ENCODE measurements at places on chromosomes 7 and 10.

- peak; percentile 99 for DNase-seq
Measured at GRCh38 chr10:100364735-100365391, 17.8 kb downstream of the SCD start.

- peak; percentile 49 for DNase-seq
Measured at GRCh38 chr7:113636727-113637421, 281.9 kb downstream of the PPP1R3A start.

DNA sequence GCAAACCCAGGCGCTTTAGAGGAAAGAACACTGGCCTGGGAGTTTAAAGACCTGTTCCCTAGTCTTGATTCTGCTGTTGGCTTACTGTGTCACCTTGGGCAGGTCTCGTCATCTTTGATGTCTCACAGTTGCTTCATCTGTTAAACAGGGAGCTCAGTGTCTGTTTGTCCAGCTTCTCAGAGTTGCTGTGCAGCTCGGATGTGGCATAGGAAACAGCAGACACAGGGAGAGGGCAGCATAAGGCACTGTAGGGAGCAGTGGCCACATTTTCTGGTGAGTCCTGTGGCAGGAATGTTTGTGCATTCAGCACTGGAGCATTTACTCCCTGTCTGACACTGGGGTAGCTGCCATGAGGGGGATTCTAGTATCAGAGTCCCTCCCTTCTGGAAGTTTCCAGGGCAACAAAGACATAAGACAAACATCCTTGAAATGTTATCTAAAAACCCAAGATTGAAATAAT is 2.0 kb downstream of the REPIN1 start:
- peak; percentile 34 for DNase-seq

DNA sequence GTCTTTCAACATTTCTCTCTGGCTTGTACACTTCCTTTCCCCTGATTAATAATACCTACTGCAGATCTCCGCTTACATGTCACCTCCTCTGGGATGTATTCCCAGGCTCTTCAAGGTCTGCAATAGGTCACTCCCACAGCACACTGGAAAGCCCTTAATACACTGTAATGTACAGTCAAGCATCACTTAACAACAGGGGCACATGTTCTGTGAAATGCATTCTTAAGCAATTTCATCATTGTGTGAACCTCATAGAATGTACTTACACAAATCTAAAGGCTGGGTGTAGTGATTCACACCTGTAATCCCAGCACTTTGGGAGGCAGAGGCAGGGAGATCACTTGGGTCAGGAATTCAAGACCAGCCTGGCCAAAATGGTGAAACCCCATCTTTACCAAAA is 1.9 kb downstream of the COX15 start:
- peak; percentile 19 for DNase-seq

DNA sequence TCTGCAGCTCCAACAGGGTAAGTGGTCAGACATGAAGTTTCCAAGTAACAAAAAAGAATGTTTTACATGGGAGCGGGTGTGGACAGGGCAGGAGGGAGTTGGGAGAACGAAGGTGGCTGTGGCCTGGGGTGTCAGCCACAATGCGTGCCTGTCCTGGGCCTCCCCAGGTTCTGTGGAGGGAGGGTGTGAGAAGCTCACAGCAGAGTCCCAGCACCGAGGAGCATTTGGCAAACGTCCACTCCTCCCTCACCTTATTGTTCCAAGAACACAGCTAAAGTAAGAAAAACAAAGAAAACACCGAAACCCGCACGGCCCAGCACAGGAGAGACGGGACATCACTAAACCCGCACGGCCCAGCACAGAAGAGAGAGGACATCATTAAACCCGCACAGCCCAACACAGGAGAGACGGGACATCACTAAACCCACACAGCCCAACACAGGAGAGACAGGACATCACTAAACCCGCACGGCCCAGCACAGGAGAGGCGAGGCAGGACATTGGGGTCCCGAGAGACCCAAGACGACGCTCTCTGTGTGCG is 226.4 kb downstream of the MAD1L1 start:
- DNase-seq: no peak

DNA sequence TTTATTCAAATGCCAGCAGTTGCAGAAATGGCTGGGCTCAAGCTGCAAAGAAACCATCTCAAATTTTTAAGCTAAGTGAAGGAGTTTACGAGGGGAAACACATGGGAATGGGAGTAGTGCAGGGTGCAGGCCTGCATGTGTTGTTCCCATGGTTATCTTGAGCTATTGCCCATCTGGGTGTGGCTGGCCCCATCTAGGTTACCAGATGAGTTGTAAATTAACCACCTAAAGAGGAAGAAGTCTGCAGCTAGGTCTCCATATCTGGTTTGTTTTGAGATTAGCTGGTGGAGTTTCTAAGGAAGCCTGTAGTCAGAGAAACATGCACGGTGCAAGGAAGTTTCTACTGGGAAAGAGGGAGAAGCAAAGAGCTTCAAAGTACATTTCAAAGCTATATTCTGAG is 23.3 kb upstream of the STEAP2 start:
- DNase-seq: no peak

GRCh38 chr10:33186150-33186549 is 148.3 kb downstream of the NRP1 start:
- no peak for DNase-seq

DNA sequence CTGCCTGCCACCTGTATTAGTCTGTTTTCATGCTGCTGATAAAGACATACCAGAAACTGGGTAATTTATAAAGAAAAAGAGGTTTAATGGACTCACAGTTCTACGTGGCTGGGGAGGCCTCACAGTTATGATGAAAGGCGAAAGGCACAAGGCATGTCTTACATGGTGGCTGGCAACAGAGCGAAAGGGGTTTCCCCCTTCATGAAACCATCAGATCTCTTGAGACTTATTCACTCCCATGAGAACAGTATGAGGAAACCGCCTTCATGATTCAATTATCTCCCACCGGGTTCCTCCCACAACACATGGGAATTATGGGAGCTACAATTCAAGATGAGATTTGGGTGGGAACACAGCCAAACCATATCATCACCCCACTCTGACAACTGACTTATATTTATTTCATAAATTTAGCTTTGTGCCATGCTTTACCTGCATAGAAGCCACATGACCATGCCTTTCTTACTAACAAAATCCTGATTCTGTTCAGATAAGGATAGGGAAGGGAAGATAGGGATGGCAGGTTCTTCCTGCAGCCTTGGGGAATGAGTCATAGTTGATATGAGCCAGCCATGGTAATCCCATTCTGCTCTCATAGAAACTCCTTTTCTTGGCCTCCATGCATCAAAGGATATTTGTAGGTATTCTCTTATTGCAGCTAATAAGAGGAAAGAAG is 191.3 kb upstream of the AGK start:
- DNase-seq: peak; percentile 80

DNA sequence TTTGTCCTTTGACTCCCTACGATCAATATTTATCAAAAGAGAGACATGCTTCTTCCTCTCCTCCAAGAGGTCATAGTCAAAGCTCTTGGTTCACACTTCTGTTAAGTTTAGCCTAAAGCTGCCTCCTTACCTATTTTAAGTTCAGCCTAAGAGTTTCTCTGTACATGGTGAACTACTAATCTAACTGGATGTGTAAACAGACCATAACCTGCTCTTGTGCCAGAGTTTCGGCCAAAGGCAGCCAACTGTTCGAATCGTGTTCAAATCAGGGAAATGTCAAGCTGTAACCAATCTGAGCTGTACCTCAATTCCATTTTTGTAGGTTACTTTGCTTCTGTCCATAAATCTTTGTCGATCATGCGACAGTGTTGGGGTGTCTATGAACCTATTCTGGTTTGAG is 414.8 kb downstream of the PHTF2 start:
- DNase-seq: no peak

GRCh38 chr7:44257213-44257612 is 56.4 kb downstream of the YKT6 start:
- DNase-seq: no peak

- DNase-seq: no peak
Measured at GRCh38 chr7:3106361-3106826, 62.7 kb upstream of the CARD11 start.

DNA sequence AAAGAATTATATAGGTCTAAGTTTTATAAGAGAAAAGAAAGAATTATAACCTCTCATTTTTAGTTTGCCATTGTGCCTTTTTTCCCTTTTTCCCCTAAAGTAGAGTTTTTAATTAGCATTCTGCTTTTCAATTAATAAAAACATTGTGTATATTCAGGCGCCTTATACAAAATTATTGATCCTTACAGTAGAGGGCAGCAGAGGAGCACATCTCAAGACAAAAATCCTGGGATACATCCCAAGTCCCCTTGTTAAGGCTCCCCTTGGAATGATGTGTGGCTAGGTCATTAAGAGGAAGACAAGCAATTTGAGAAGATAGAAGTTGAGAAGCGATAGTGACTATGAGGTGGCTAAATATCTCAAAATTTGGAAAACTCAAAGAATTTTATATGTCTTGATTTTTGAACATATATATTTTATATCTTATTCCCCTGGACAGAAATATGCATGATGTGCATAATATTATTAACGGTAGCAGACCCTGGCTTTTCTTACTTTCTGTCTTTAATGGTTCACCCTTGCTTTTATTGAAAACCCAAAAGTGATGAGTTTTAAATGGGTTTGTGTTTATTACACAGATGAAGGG is 19.1 kb upstream of the TPK1 start:
- DNase-seq: peak; percentile 47

DNA sequence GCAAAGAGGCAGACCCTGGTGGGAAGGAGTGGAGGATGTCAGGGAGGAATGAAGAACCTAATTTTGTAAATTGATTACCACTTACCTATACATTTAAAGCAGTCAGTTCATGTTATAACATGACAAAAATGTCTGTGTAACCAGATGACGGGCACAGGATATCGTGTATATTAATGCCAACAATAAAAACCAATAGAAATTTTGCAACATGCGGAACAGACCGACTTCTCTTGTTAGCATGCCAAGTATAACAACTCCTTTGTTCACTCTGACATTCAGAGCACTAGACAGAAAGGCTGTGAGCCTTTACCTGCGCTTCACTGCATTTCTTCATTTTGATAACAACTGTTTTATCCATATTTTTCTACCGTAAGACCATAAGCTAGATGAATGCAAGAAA is 29.9 kb downstream of the CDK6 start:
- no peak for DNase-seq

GRCh38 chr7:100949227-100949932 is at the start of gene MUC3A:
MUC3A (plus strand) TSS chr7:100949534; CDS start chr7:100949625, 91 bp downstream.
- DNase-seq: no peak

DNA sequence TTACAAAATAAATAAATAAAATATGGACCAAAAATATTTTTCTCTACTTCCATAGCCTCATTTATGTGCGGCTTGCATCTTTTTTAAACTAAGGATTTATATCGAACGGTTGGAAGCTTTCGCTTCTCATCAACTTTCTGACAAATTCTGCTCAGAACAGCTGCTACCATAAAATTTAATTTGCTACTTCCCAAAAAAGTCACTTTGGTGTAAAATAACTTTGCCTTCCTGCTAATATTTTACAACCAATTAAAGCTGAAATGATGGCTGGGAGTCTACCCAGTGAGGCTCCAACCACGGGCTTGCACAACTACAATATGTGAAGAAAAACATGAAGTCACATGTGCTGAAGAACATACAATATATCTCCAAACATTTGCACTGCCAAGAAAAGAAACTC is 253.1 kb upstream of the NEBL start:
- DNase-seq: no peak

DNA sequence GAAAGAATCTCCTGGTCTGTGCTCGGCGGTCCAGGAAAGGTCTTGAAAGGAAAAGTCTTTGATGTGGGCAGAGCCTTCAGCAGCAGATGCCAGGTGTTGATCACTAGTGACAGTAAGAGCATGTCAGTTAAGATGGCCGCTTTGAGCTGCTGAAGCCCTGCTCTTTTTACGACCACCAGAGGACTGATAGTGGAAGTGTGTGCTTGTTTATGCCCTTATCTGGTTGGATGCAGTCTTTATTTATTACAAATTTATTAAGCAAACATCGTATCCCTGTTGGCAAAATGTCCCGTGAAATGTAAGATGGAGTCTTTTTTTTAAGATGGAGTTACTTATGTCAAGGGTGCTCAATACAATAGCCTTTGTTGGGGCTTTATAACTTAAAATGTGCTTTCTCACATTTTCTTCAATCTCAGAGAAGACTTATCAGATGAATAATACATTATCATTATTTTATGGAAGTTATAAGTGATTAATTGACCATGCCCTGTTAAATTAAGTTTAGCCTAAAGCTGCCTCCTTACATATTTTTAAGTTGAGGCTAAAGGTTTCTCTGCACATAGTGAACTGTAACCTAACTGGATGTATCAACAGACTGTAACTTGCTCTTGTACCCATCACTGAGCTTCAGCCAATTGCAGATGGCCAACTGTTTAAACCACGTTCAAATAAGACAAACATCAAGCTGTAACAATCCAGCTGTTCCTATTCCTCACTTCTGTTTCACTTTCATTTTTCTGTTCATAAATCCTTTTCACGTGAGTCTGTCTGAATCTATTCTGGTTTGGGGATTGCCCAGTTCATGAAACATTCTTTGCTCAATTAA is 97.4 kb upstream of the PIK3CG start:
- DNase-seq: peak; percentile 28

- DNase-seq: peak; percentile 8
Measured at GRCh38 chr7:93461350-93461749, 113.2 kb downstream of the CALCR start.

GRCh38 chr10:33715303-33715975 is 381.0 kb upstream of the NRP1 start:
- no peak for DNase-seq

GRCh38 chr10:32149252-32149955 is 93.2 kb upstream of the KIF5B start:
- peak; percentile 93 for DNase-seq

DNA sequence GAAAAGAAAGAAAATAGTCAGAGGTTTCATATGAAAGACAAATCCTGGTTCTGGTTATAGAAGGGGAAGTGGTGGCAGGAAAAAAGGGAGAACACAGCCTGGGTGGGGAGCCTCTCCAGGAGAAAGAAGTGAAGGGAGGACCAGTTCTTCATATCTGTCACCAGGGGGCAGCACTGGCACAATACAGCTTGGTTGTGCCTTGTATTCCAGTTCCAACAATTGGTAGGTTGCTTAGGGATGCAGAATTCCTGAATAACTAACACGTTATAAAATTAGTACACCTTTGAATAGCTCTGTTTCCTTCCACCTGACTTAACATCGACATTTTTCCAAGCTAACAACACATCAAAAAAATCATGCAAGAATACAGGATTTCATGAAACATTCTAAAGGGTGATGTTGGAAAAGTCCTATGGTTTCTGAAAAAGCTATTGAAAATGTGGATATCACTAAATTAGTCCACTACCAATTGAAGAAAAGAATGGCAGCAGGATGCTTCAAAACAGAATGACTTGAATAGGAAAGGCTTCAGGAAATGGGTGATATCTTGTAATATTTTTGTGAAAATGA is 52.9 kb downstream of the CYP26A1 start:
- DNase-seq: no peak

GRCh38 chr7:90736968-90737939 is 141.1 kb downstream of the CDK14 start:
- DNase-seq: no peak

DNA sequence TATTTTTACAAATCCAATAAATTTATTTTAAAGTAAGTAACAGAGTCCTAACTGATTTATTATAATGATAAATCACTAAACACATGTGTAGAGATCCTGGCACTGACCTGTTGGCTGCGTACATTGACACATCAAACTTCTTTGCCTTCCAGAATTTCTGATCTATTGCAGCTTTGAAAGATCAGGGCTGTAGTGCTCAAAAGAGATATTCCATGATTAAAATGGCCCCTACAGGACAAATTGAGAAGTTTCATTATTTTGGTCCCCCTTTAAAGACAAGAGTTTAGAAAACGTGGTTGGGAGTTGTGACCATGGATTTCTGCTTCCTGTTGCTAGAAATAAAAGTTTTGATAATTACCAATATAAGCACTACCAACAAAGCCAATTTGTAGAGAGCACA is 87.7 kb upstream of the PDK4 start:
- DNase-seq: peak; percentile 49

- DNase-seq: no peak
Measured at GRCh38 chr7:117508676-117509075, 28.9 kb downstream of the CFTR start.
